K562 (cell line): ENCODE measurements at places on chromosomes 7 and 10. TPM values are rescaled to one million over a fixed set of nuclear protein-coding genes. Genes with fewer than 3 reads are reported as not detected.
A peak's percentile ranks its signal among the peaks of the same experiment; 100 is the strongest.

The SGMS1 gene
- polyA plus RNA-seq, result 63.2 and 82.2 TPM in 2 replicates

The ADK gene
- 65.8 and 71.0 TPM in 2 replicates for polyA plus RNA-seq

The PAX2 gene
- not detected in 2 replicates for polyA plus RNA-seq

The CYP3A7 gene
- polyA plus RNA-seq, result not detected in 2 replicates

The CABCOCO1 gene
- polyA plus RNA-seq, result not detected in 2 replicates

The DGKB gene
- polyA plus RNA-seq, result not detected in 2 replicates

The GIMAP5 gene
- not detected in 2 replicates for polyA plus RNA-seq

The OR2A5 gene
- not detected in 2 replicates for polyA plus RNA-seq

The PRKG1 gene
- not detected in 2 replicates for polyA plus RNA-seq

- DNase-seq, result no peak
Observed at GRCh38 chr10:132010483-132010882, 28.8 kb upstream of the BNIP3 start.

GRCh38 chr7:100882201-100882600 lies 7.3 kb downstream of the SRRT start:
- no peak for DNase-seq

DNA sequence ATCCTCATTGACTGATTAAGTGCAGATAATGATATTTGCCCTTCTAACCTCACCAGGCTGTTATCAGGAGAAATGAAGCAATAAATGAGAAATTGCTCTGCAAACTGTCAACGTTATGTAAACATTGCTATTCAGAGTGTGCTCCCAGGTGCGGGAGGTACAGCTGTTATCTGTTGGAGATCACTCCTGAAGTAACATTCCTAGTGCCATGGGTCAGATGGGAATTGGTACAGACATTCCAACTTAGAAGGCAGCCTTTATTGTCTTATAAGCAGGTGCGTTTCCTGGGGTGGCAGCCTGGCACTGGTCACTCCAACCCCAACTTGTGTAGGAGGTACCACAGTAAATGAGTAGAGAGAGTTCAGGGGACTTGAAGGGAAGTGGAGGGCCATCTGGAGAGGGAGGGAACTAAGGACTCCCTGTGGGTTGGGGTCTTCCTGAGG lies 36.8 kb downstream of the HK1 start:
- DNase-seq, result no peak

DNA sequence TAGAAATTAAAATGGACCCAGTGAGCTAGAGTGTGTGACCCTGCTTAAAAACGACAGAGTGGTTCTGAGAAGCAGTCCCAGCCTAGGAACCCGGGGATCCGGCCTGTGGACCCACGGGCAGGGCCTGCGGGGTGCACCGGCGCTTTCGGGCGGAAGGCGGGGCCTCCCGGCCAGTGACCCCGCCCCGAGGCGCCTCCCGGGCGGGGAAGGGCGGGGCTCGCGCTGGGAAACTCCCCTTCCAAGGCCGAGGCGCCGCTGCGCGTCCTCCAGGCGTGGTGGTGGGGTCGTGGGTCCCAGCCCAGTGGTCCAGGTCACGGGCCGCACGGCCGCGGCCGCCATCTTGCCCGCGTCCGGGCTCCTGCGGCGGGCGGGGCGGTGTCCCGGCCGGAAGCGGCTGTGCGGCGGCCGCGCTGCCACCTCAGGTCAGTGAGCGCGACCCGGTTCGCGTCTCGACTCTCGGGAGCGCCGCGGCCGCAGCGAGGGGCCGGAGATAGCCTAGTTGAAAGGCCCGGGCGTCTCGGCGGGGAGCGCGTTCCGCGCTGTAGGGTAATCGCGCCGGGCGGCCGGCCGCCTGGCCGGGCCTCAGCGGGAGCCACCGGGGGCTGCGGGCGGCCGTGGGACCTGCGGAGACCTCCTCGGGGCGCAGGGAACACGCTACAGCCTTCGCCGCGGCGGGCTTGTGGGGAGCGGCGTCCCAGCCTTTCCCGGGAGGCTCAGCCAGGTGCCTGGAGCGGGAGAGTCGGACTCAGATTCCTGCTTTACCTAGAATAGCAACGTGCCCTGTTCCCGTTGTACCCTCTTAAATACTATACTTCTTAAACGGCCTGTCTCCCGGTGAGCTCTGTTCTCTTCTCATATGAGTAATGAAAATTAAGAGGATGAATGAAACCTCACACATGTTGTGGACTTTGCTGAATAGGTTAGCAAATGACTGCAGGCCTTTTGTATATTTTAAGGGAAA lies at the start of gene MIOS:
TSS of gene MIOS (plus strand) at position 234 of the 961 bp plus-strand sequence. CDS start 5,592 bp downstream, outside the sequence.
- DNase-seq, result peak; percentile 96

GRCh38 chr7:155518633-155519032 lies 27.7 kb downstream of the CNPY1 start:
- DNase-seq, result no peak

- no peak for DNase-seq
Observed at GRCh38 chr7:76224695-76225094, 23.0 kb downstream of the SRRM3 start.

GRCh38 chr10:112977426-112977898 lies 27.4 kb downstream of the TCF7L2 start:
- DNase-seq, result no peak

DNA sequence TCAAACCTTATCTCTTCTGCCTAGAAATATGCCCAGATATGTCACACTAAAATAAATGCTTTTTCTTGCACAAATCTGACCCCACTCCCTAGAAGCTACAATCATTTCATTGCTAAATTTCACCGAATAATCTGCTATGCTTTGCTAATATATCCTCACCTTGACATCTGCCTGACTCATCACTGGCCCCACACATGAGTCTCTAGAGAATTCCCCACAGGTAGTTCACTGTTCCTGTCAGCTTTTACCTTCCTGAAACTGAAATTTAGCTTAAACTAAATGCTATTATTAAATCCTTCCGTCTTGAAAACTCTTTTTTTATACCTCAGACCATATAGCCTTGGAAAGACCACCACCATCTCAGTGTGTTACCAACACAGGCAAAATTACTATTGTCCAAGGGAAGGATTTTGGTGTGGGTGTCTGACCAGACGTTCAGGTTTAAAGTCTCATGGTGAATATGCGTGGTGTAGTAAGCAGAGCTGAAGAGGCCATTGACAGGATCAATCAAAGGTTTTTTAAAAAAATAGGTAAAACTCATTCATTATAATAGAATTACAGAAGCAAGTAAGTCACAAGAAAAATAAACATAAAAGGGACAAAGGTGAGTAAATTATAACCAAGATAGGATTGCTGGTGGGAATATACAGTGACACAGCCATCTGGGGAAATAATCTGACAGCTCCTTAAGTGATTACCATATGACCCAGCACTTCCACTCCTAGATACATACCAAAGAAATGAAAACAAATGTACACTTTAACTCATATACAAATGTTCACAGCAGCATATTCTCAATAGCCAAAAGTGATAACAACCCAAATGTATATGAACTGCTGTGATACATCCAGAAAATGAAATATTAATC lies 173.5 kb downstream of the KMT2E start:
- no peak for DNase-seq

DNA sequence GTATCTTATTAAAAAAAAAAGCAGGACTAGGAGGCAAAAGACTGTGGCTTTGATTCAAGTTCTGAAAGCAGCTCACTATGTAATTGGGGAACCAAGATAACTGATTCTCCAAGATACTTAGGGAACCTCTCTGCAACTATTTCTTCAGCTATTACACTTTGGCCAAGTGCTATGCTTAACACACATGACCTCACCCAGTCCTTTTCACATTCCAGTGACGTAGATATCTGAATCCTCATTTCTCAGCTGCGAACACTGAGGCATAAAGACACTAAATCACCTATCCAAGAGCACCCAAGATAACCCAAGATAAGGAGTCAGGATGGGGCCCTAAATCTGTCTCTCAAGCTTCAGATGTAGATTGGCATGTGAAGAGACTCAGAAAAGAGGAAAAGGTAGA lies 133.6 kb downstream of the GLI3 start:
- DNase-seq, result no peak

DNA sequence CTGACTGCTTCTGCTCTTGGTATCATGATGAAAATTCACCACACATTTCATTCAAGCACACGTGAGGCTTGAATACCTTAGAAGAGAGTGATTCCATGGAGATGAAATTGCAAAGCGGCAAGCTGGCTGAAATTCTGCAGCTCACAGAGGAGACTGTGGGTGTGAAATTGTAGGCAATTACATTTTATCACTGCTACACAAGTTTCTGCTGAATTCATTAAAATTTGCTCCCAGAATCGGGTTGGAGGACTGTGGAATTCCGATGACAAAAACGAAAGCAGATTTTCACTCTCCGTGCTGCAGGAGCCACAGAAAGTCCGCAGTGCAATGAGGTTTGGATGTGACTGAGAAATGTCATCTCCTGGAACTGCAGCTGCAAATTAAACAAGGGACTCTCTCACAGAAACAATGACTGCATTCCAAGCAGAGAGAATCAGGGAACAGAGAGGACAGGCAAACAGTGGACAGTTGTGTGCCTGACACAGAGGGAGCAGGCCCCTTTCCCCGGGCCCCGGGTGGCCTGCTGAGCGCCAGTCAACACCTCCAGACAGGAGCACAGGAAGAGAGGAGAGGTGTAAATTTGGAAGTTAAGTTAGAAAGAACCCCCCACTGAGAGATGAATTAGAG lies 109.1 kb downstream of the C10orf90 start:
- DNase-seq, result no peak

GRCh38 chr7:94630855-94631254 lies 25.1 kb downstream of the SGCE start:
- DNase-seq, result no peak

- peak; percentile 42 for DNase-seq
Observed at GRCh38 chr10:134247-135131, 766 bp upstream of the ZMYND11 start.

DNA sequence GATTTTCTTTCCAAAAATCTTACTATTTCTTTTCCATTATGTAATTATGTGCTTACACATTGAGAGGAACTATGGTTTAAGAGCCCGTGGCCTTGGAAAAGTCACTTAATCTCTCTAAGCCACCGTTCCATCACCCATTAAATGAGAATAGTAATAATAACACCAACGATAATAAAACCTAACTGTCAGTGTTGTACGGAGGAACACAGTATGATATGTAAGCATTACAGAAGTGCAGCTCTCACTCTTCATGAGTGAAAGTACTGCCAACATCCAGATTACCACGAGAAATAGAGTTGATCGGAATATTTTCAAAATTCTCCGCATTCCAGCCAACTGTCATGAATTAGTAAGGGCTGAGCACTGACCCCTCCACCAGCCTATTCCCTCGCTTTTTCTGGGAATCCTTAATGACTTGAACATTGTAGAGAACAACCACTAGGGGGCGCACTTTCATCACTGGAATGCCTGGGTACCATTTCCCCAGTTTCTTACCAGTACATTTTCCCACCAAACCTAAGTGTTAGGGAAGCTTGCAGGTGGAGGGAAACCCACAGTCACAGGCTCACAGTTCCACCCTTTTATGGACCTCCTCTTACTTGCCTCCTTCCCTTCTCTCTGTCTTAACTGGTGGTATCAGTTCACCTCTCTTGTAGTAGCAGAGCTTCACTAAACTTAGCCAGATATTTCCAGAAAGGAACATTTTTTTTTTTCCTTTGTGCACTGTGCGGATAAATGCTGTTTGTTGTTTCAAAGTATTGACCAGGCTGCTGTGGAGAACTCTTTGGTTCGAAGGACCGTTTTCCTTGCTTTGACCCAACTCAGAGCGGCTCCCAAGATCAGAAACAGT lies 27.8 kb downstream of the NKX2-3 start:
- peak; percentile 51 for DNase-seq

DNA sequence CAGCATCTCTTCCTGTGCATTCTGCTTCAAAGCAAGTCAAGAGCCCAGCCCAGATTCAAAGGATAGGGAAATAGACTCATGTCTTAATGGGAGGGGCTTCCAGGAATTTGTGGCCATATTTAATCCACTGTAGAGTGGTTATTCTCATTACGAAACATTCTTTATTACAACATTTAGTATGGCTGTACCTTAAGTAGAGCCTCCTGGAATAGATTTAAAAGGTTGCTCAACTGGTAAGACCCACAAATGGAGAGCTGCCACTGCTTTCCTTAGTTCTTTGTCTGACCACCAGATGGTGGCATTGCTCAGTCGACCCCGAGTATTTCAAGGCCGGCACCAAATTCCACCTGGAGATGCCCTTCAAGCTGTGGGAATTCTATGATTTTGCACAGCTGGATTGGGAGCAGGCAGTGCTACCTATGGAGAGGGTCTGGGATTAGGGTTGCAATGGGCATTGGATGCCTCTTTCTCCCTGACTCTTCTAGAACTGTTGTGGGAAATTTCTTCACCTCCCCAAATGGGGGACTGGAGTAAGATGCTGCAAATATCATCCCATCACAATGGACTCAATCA lies 102.2 kb downstream of the RBM20 start:
- DNase-seq, result peak; percentile 45

- no peak for DNase-seq
Observed at GRCh38 chr7:117600911-117601310, 121.1 kb downstream of the CFTR start.

- no peak for DNase-seq
Observed at GRCh38 chr7:25663877-25664276, 435.6 kb upstream of the NPVF start.

- peak; percentile 93 for DNase-seq
Observed at GRCh38 chr7:74083928-74084721, 521 bp downstream of the LIMK1 start.

- peak; percentile 72 for DNase-seq
Observed at GRCh38 chr7:155371884-155372781, 74.5 kb downstream of the INSIG1 start.

GRCh38 chr7:146185844-146186243 lies 69.2 kb downstream of the CNTNAP2 start:
- no peak for DNase-seq

- no peak for DNase-seq
Observed at GRCh38 chr7:142383841-142384492, 126.1 kb upstream of the PRSS58 start.

DNA sequence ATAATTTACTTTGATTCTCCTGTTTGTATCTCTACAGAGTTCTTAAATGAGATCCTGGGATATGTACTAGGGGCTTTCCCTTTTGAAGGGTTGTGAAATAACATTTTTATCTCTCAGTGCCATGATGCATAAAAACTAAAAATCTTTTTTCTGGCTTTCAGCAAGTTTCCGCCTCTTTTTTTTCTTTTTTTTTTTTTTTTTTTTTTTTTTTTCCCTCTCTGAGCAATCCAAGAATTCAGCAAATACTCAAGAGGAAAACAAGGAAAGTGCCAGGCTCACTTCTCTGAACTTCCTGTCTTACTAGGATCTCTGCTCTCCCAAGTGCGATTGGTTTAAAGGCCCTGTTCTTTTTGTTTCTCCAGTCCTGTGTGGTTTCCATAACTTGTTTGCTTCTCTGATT lies 79.9 kb downstream of the HYCC1 start:
- DNase-seq, result no peak

DNA sequence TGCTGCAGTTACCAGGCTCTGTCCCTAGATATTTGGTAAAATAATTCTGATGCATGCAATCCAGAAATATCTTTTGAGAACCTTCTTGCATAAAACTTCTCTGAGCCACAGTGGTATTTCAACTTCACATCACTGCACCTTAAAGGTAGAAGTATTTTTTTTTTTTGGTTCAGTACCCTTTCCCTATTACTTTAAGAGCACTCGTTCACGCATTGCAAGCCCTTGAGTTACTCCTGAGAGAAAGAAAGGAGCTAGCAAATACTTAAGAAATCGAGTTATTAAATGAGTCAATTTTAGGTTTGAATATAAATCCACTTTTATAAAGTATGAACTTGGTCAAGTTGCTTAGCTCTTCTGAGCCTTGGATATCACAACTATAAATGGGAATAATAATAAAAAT lies 607.1 kb upstream of the LRRTM3 start:
- no peak for DNase-seq
